ENCODE measurements at places on chromosomes 1 and 21. TPM values are rescaled to one million over a fixed set of nuclear protein-coding genes. Genes with fewer than 3 reads are reported as not detected.
A peak's percentile ranks its signal among the peaks of the same experiment; 100 is the strongest.

DNA sequence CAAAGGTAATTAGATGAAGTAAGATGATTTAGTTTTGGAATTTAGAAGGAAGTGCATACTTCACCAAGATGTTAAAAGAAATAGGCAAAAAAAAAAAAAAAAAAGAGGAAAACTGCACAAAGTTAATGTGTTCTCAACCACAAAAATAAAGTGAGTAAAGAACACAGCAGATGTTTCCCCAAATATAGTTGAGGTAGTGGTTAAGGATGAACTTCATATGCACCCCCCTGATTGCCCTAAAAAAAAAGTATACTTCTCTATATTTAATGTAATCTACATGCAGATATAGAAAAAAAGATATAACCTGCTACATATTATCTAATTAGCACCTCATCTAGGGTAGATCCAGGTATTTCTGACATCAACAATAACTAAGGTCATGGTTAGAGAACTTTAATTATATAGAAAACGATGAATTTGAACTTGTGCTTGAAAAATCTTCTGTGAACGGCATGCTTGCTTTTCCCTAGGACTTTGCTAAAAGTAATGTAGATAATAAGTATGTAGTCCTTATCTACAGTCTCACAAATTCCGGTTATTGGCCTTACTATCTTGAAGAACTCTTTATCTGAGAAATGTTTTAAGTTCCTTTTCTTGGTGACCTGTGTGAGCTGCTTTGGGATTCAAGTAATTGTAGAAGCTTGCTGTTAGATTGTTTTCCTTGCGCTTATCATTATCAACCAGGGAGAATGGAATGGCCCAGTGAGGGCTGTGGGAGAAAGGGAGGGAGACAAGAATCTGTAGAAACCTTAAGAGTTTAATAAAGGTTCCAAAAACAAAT, 70.1 kb upstream of the LRRC7 start:
- DNase-seq: no peak

DNA sequence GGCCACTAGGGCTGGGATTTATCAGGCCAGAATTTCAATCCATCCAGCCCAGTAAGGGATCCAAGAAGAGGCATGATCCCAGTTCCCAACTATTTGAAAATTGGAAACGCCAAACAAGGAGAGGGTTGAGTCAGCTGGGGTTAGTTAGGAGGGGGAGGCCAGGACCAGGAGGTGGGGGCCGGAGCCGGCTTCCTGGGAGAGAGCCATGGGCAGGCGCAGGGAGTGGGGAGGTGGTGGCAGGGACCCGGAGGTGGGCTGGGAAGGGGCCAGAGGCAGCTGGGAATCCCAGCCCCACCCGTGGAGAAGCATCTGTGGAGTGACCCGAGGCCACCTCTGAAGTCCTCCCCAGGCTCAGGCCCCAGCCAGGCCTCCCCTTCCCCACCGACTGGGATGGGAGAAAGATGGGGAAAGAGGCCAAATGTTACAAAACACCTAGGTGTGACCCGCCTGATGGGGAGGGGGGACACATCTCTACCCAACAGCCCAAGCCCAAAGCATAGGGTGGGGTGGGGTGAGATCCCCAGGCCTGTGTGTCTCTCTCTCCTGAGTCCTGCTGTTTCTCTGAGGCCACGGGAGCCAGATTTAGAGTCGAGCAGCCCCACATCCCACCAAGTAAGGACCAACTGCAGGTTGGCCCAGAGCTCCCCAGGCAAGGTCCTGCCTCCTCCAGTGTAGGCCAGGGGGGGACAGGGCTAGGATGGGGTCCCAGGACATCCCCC, 10.1 kb downstream of the HSPG2 start:
- no peak for DNase-seq

GRCh38 chr1:202154766-202155477, 5.5 kb downstream of the PTPN7 start:
- no peak for DNase-seq

DNA sequence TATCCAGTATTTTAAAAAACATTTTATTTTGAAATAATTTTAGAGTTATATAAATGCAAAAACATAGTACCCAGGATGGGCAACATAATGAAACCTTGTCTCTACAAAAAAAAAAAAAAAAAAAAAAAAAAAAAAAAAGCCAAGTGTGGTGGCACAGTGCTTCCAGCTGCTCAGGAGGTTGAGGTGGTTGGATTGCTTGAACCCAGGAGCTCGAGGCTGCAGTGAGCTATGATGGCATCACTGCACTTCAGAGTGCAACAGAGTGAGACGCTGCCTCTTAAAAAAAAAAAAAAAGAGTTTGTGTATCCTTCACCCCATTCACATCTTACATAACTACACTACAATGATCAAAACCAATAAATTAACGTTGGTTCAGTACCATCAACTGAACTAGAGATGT, 115.6 kb upstream of the KIF26B start:
- no peak for DNase-seq

GRCh38 chr1:170872663-170873062, 62.7 kb upstream of the MROH9 start:
- no peak for DNase-seq

DNA sequence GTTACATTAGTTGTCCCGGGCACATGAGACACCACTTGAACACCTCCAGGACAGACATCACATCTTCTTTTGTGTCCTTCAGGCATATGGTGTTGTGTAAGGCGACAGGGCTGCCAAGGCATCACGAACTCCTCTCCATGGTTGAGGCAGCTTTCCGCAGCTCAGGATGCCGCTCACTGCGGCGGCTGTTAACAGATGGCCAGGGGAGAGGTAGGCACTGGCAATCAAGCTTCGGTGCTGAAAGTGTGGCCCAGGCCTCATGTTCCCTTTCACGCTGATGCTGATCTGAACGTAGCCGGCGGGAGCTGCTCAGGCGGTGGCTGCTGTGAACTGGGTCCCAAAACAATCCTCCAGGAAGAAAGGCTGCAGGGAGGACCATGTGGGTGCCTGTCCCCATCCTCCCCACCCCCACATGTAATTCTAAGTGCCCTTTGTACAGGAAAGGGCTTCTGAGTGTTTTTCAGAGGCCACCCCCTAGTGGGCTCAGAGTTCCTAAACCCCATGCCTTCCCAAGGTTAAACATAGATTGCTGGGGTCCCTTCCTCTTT, 287.1 kb upstream of the AJAP1 start:
- no peak for DNase-seq

GRCh38 chr21:31612894-31613785, 46.4 kb upstream of the SOD1 start:
- DNase-seq: peak; percentile 22

MSH4 gene
- total RNA-seq: 0.05 TPM

AMY2B gene
- total RNA-seq: not detected

CA14 gene
- total RNA-seq: not detected

GBP7 gene
- not detected for total RNA-seq

PEAR1 gene
- total RNA-seq: 2.8 TPM

FCGR1A gene
- not detected for total RNA-seq

CD55 gene
- total RNA-seq: 60.4 TPM

OR2G2 gene
- not detected for total RNA-seq

C8A gene
- not detected for total RNA-seq

All from A172 (cell line).